ENCODE measurements at places on chromosomes 2 and 18. TPM values are rescaled to one million over a fixed set of nuclear protein-coding genes. Genes with fewer than 3 reads are reported as not detected.

- H3K4me1 ChIP-seq: peaks cover 3% of the 10 kb centered on the region
- H3K27ac ChIP-seq: no peak overlapping the region
- H3K36me3 ChIP-seq: no peaks in the 10 kb centered on the region
- no peak for DNase-seq
Measured at GRCh38 chr2:120470041-120470965, 124.4 kb downstream of the INHBB start.

Gene ST8SIA5
- total RNA-seq: not detected

DNA sequence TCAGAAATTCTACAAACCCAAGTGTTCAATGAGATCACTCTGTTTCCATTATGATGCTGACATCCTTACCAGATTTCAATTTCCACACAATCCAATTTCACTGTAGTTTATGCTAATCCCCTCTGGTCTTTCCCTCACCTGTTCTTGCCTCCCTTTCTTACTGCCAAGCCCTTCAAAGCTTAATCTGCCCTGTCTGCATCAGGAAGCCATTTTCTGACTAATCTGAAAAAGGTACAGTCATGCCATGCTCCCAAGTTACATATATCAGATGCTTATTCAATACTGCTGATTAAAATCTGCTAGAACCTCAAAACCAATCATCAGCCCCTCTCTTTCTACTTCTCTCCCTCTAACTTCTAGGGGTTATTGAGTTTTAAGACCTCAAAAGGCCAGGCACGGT is 8.9 kb downstream of the KRTCAP3 start:
- no peak overlapping the region for H3K4me3 ChIP-seq
- DNase-seq: no peak
- H3K27me3 ChIP-seq: no peaks in the 10 kb centered on the region

GRCh38 chr18:56285387-56286065 is 352.9 kb downstream of the TXNL1 start:
- H3K36me3 ChIP-seq: no peaks in the 10 kb centered on the region
- no peak overlapping the region for H3K27ac ChIP-seq
- no peak for DNase-seq
- H3K4me3 ChIP-seq: no peak overlapping the region
- no peaks in the 10 kb centered on the region for H3K4me1 ChIP-seq
- H3K27me3 ChIP-seq: no peaks in the 10 kb centered on the region

DNA sequence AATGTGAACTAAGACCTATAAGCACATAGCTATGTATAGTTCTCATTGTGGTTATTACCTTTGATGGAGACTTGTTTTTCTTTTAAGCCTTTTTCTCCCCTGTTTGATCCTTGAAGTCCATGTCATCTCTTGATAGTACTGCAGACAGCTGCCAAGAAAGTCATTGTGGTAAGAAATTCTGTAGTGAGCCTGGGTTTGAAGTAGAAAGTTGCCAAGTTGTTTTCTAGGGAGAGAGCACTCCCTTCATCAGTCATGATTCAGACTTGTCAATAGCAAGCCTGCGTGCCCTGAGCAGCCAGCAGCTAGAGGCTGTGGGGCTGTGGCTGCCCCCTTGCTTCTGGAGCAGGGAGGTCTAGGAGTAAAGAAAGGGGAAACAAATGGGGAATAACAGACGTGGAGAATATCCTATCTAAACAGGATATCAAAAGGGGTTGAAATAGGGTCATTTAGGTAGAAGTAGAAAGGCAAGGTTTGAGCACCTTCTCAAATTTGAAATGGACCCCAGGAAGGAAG is 8.4 kb downstream of the SP5 start:
- H3K36me3 ChIP-seq: no peaks in the 10 kb centered on the region
- H3K27me3 ChIP-seq: peaks cover 73% of the 10 kb centered on the region
- H3K4me3 ChIP-seq: no peak overlapping the region
